ENCODE measurements at places on chromosomes 3 and 15.

DNA sequence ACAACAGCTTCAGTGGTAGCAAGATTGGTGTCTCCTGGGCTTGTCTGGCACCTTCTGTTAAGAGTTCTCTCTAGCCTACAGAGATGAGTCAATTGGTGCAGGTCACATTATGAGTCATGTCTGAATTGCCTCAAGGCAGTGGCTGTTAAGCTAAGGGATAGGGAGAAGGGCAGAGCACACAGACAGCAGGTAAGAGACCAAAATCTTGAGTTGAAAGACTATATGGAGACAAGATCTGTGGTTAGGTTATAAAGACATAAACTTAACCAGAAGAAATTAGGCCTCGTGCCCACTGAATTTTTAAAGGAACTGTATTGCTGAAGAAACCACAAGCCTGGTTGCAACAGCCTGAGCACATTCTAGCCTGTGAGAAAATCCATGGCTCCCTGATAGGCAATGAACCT is 19.2 kb upstream of the KPNA1 start:
- peak; percentile 54 for DNase-seq

GRCh38 chr3:82132210-82133069 is 371.0 kb upstream of the GBE1 start:
- DNase-seq, result no peak

DNA sequence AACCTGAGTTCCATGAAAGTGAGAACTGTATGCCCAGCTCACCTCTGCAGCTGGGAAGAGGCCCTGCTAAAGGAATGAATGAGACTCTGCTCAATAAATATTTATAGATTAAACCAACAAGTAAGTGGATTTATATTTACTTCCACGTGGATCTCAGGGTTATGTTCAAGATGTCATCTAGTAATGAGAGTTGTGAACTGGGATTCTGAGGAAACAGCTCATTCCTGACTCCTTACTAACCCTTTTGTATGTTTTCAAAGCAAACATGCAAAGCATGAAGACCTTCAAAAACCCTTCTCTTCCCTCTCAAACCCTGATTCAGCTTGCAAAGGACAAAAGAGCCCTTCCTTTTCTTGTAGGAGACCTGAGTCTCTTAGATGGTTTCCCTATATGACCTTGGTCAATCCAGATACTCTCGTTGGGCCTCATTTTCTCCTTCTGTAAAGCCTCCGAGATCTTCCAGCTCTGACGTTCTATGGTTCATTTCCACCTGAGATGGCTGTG is 53.4 kb downstream of the LSM3 start:
- no peak for DNase-seq

- DNase-seq, result no peak
These were observed 16.0 kb downstream of the NEK10 start for GRCh38 chr3:27353221-27353620.

GRCh38 chr15:62488387-62488786 is 323.3 kb upstream of the C2CD4B start:
- DNase-seq, result no peak

DNA sequence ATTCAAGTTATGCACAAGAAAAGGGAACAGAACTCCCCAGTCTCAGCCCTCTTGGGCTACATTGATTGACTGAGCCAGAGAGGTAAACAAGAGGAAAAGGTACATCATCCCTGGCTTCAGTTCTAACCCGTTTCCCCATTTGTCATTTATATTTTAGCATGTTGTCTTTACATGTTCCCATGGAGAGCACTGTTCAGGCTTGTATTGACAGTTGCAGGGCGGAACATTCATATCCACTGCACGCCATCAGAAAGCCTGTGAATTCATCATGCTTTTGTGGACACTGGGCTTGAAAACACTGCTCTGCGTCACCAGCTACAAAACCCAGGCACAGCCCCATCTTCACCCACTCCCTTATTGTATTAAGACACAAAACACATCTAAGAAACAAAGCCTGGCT is 240.9 kb upstream of the EIF1B start:
- DNase-seq, result no peak

GRCh38 chr3:158057666-158058065 is 48.6 kb downstream of the SHOX2 start:
- no peak for DNase-seq

- DNase-seq, result no peak
These were observed 49.9 kb upstream of the IGSF11 start for GRCh38 chr3:119084371-119085069.

GRCh38 chr15:82771789-82772607 is 33.9 kb downstream of the FSD2 start:
- no peak for DNase-seq

DNA sequence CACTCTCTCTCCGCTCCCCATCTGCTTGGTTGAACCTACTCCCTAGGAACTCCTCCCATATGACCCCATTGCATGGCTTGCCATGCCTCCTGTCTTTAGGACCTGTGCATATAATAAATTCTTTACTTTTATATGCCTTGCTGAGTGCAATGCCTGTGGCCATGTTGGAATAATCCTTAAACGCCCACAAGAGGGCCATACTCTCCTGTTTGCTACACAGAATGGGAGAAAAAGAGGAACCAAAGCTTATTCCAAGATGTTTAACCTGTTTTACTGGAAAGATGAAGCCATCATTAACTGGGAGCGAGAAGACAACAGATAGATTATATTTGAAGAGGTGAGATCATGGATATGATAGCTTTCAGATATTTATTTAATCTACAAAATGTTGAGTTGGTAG is 1097.8 kb downstream of the NAALADL2 start:
- DNase-seq, result no peak

DNA sequence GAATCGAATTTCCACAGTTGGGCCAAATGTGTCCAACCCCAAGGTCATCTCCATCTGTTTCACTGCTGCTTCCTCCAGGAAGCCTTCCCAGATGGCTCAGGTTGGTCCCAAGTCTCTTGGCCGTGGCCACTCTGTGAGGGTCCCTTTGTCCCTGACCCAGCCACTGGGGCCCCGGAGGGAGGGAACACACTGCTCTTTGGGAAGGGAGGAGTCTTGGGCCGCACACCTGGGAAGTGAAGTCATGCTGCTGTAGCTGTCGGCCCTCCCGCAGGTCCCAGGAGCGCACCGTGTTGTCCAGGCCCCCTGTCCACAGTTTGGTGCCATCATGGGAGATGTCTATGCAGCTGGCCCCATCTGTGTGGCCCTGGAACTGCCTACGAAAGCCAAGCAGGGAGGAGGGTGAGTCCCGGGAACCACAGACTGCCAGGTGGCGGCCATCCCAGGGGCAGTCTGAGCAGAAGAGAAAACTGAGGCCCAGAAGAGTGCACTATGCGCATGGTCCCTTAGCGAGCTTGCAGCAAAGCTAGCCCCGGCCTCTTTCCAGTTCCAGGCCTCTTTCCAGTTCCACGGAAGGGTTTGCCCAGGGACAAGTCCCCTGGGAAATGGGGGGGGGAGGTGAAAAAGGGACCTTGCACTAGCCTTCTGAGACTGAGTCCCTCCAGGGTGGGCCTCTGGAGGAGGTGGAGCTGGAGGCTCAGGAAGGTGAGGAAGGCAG is 44.6 kb downstream of the TLE3 start:
- DNase-seq, result no peak

DNA sequence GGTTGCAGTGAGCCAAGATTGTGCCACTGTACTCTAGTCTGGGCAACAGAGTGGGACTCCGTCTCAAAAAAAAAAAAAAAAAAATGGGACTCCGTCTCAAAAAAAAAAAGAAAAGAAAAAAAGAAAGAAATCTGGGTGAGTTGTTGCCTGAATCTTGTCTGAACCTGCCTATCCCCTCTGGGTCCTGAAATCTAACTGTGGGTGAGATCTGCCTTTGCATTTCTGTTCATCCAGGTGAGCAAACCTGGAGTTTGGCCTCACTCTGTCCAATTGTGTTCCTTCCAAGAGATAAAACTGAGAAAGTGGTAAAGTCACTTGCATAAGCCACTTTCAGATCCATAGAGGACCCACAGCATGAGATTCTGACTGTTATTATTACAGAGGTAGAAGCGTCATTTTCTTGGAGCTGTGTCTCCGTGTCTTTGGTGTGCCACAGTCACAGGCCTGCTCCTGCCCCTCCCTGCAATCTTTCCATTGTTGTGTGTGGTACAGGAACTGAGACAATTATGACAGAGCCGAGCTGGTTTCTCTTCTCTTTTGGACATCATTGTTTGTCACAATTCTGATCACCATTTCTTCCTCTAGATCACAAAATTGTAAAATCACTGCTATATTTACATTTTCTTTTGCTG is 235.9 kb downstream of the LPP start:
- peak; percentile 95 for DNase-seq

DNA sequence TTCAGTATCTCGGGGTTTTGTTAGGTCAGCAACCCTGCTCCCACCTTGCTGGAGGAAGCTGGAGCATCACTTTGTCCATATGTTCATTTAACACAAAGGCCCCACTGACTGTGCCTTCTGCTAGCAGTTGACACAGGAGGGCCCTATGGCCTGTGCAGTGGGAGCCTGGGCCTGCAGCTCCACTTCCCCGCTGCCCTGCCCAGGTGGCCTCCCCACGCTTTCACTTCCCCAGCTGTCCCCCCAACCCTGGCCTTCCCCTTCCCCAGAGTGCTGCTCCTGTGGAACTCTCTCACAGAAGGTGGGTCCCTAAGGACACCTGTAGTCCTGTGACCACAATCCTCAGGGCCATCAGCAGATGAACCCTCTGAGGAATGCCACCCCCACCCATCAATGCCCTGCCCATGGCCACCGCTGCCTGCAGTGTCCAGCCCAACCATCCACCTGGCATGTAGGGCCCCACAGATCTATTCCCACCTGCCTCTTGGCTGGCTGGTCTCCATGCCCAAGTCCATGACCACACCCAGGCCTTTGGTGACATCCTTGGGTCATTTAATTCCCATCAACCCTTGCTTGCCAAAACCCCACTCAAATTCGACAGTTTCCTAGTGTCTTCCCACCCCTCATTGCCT is 13.5 kb downstream of the TBC1D21 start:
- DNase-seq, result no peak

DNA sequence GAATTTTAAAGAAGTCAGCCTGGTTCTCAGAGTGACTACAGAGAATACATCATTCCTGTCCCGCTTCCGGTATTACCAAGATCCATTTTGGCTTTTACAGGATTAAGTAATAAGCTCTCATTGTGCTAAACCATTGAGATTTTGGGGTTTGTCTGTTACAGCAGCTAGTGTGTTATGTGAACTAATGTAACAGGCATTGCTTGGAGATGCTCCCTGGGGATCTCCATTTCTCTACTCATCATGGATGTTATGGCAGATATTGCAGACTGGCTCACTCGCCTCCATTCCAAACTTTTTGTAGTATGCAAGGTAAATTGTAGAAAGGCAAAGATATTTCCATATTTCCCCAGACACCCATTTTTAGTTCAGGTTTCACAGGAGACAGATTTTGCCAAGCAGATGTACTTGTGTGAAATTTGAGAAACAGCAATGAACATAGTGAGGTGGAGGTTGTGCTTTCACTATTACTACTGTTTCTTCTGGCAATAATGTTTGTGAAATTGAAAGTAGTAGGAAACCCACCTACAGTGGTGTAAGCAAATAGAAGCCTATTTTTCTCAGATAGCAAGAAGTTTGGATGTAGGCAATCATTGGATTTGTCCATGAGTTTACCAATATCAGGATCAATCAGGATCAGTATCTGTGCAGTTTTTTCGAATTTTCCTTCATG is 177.1 kb upstream of the GALNT15 start:
- no peak for DNase-seq

DNA sequence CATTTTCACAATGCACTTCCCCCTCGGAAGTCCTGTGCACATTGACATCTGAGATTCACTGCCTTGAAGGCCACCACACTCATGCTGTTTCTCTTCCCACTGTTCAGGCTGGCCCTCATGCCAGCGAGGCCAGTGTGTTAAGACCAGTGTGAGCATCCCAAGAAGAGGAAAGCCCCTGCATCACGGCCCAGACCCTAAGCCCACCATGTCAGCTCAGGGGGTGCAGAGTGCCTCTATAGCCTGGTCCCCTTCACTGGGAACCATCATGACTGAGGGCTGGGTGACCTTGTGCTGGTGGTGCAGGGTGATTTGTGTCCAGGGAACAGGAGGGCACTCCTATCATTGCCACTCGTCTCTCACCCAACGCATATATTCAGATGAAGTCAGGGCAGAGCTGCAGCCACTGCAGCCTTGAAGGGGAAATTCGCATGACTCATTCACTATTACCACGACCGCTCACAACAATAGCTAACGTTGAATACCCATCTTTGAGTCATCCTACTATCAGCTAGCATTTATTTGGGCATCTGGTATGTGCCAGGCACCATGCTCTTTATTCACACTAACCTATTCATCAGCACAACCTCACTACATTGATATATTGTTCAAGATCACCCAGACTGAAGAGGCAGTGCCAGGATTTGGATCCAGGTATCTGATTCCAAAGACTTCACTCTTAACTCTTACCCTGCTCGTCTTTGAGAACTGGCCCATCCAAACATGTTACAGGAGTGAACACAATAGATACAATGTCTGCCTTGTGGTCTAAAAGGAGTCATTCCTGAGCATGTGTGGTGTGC is 58.8 kb upstream of the SLC6A11 start:
- no peak for DNase-seq

GRCh38 chr3:57952208-57952631 is 56.0 kb upstream of the FLNB start:
- DNase-seq, result peak; percentile 24

DNA sequence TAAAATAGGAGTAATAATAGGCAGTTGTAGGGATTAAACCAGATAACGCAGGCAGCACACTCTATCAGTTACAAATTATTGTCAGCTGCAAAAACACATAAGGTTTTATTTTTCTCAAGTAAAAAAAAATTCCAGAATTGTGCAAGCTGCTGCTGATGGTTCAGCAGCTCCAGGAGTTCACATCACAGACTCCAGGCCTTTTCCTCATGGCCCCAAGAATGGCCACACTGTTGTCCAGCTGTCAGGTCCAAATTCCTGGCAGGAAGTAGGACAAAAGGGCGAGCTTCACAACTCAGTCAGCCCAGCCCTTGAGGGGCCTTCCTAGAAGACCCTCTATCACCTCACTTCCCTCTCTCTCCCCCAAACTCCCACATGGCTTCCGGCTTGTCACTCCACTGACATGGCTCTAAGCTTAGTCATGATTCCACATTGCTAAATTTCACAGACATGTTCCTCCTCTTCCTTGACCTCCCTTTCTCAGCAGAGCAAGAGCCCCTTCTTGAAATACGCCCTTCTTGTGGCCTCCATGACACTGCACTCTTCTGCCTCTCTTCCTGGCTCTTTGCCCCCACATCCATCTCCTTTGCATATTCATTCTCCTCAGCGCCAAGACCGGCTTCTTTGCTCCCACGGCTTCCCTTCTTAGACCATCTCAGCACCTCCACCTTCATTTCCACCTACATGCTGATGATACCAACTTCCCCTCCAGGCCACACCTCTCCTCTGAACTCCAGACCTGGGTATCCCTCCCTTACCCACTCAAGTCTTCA is 27.4 kb upstream of the FAM174B start:
- DNase-seq, result no peak

- DNase-seq, result no peak
These were observed 45.3 kb downstream of the DNAH1 start for GRCh38 chr3:52361454-52361853.

GRCh38 chr3:101077361-101078011 is 84.3 kb upstream of the ABI3BP start:
- DNase-seq, result no peak

GRCh38 chr3:101829874-101830273 is 19.4 kb upstream of the NFKBIZ start:
- no peak for DNase-seq

Data from inflammatory macrophage (primary cell).